ENCODE measurements at places on chromosomes 13 and 19.
A peak's percentile ranks its signal among the peaks of the same experiment; 100 is the strongest.

- no peak for DNase-seq
Measured at GRCh38 chr13:30705680-30706079, 29.7 kb upstream of the ALOX5AP start.

GRCh38 chr13:30576528-30576927 is 41.2 kb upstream of the USPL1 start:
- peak; percentile 18 for DNase-seq

GRCh38 chr19:15251749-15252397 is 19.6 kb upstream of the EPHX3 start:
- DNase-seq = no peak

DNA sequence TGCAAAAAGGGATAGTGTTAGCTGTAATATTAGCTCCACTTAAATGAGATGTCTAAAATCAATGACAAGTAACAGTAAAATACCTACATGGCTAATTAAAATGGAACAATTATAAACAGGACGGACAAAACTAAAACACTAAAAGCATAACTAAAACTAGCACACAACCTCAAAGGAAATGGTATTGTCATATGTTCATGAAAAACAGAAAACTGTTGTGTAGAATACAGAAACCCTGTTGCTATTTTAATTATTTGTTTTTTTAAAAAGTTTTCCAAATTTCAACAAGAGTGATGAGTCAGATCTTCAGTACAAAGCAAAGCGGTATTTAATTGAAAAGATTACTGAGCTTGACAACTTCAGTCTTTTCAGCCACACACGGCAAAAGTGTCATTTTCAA is 4.2 kb downstream of the RCBTB2 start:
- DNase-seq = no peak

- DNase-seq = no peak
Measured at GRCh38 chr13:113904411-113904810, 40.5 kb upstream of the GAS6 start.

DNA sequence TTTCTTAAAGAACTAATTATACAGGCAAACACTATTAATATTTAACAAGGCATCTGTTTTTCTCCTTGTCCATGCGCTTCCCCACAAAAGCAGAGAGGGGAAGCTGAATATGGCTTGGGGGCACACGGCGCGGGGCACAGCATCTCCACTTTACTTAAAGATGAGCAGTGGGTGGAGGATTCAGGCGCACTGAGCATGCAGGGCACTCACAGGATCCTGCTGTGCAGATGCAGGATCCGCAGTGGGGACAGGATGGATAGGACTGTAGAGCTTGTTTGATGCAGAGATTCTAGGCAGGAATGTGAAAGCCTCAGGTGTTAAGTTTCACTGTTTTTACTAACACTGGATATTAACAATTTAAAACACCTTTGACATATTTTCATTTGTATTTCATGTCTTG is 43.3 kb downstream of the ATP11A start:
- DNase-seq = no peak

- no peak for DNase-seq
Measured at GRCh38 chr19:55228015-55228391, 560 bp downstream of the TMEM86B start.

Measured in stimulated activated naive CD4-positive, alpha-beta T cell (primary cell).